ENCODE measurements at places on chromosomes 5 and 9.

GRCh38 chr5:40442346-40442745, 237.4 kb upstream of the PTGER4 start:
- no peak for DNase-seq

DNA sequence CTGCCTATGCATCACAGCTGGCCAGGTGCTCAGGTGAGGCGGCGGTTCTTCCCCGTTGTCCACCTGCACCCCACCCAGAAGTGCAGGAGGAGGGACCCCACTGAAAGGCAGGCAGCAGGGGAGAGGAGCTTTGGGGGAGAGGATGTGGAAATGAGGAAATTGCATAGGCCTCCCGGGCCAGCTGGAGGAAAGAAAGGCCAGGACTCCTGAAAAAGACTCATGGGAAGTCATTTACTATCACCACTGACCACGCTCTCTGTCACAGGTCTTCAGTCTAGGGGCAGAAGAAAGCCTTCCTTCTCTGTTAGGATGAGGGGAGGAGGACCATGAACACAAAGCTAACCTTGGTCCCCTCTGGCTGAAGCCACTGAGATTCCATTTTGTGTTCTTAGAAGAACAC, 28.1 kb downstream of the KCNMB1 start:
- no peak for DNase-seq

DNA sequence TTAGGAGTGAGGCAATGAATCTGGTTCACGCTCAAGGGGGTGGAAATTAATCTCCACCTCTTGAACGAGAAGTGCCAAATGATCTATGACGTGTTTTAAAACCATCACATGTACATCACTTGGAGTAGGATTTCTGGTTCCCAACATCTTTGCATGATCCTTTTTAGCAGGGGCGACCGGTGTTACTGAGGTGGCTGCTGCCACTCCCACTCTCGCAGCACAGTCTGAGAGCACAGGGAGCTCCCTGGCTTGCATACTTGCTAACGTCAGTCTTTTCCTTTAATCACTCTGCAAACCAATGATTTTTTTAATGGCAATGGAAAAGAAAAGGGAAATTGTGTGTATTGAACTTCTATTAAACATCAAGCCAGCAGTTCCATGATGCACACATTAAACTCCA, 624.4 kb downstream of the IRX1 start:
- DNase-seq = no peak

- no peak for DNase-seq
Observed at GRCh38 chr5:132484391-132484725, 6.2 kb downstream of the IRF1 start.

GRCh38 chr9:133521122-133522072, 3.4 kb downstream of the MYMK start:
- no peak for DNase-seq

GRCh38 chr9:109121232-109121796, 1.6 kb upstream of the TMEM245 start:
- no peak for DNase-seq

- no peak for DNase-seq
Observed at GRCh38 chr9:4508246-4508906, 18.1 kb downstream of the SLC1A1 start.

DNA sequence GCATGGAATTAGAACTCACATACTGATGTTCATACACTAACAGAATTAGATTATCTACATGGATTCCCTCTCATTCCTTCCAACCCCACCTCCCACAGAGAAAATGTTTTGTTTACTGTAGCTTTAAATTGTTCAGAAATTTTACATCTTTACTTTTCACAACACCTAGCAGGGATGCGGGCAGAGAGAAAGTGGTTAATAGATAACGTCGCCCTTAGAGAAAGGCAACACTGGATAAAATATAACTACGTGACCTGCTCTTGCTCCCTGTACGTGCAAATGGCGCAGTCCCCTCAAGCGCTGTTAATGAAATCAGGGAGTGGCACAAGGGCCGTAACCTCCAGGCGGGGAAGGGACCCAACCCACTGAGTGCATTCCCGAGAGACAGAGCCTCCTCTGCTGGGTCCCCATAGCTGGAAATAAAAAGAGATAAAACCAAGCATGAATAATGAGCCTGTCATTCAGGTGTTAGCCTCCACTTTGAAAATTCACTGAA, 125.3 kb upstream of the DAPK1 start:
- DNase-seq = no peak

- no peak for DNase-seq
Observed at GRCh38 chr5:97923997-97924396, 741.0 kb upstream of the RIOK2 start.

DNA sequence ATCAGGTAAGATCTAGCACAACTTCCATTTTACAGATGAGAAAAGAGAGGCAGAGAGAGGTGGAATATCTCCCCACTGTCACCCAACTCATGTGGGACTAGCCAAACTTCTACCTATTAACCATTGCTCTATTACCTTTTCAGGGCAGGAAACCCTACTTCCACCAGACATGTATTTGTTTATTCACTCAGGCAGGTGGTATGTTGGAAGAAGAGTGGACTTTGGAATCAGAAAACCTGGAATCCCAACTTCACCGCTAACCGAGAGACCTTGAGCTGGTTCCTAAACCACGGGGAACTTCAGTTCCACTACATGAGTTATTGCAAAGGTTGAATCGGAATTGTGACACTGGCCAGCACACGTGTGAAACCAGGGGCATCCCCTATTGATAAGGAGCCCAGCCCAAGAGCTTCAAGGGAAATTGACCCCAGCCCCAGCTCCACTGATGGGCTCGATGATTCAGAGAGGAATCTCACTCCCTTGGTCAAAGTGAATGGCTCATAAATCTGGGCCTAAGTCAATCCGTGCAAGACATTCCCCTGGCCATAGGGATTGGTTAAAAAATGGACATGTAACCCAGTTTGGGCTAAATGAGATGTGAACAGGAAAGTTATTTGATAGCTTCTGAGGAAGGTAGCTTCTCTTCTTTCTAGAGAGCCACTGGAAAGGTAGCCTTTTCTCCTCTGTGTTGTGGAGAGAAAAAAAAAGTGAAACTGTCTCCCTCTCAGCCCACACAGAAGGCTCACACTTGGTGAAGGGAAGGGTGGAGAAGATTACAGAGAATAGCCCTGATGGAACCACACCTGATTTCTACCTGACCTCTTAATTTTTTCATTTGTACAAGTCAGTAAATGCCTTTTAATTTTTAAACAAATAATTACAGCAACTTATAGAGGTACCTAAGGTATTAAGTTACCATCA, 5.5 kb upstream of the GLIS3 start:
- DNase-seq = no peak

- no peak for DNase-seq
Observed at GRCh38 chr9:79709743-79710674, 138.2 kb downstream of the TLE4 start.

- peak; percentile 35 for DNase-seq
Observed at GRCh38 chr9:83706676-83707517, 861 bp downstream of the UBQLN1 start.

DNA sequence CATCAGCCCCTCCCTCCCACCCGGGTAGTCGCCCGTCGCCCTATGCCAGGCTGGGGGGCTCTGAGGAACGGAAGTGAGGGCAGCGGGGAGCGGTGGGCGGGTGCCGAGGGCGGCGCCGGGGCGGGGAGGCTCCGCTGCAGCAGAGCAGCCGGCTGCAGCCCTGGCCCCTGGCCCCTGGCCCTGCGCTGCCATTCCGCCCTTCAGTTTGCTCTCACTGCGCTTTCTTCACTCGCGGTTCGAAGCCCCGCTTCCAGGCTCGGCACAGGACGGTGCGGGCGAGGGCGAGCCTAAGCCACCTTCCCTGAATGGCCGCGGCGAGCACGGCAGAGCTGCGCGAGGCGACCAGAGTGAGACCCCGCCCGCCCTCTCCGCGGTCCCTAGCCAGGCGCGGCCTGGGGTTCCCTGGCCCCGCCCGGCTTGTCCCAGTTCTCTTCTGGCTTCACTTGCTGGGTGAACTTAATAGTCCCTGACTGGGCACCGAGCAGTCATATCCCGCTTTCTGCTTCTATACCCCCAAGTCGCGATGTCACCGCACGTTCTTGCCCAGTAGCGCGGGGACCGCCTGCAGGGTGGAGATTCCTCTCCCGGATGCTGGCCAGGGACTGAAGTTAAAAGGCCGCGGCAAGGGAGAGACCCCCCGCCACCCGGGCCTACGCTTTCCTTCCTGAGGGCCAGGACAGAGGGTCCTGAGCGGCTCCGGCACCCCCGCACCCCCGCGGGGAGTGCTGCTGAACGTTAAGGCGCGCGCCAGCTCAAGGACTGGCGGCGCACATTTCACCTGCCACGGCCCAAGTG, 623 bp upstream of the TRIM36 start:
- no peak for DNase-seq

GRCh38 chr5:154542581-154542980, 64.6 kb upstream of the HAND1 start:
- no peak for DNase-seq

DNA sequence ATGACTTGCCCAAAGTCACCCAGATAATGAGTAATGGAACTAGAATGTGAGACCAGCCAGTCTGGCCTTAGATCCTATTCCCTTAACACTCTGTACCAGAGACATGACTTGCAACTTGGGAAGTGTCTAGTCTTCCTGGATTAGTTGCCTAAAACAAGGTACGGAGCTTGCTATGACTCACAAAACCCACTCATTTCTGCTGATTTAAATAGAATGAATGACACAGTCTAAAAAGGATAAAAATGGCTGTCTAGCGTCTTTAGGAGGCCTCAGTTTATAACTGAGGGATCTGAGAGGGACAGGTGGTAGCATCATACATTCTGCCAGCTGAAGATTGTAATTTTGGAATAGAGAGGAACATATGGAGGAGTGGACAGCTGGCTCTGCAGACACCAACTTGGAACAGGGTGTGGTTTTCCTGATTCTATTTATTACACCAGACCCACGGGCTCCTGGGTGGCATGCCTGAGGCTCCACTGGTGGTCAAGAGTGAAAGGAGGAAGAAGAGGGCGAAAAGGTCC, 62.7 kb downstream of the ABLIM3 start:
- no peak for DNase-seq

- DNase-seq = no peak
Observed at GRCh38 chr5:115941051-115941675, 21.1 kb upstream of the LVRN start.

DNA sequence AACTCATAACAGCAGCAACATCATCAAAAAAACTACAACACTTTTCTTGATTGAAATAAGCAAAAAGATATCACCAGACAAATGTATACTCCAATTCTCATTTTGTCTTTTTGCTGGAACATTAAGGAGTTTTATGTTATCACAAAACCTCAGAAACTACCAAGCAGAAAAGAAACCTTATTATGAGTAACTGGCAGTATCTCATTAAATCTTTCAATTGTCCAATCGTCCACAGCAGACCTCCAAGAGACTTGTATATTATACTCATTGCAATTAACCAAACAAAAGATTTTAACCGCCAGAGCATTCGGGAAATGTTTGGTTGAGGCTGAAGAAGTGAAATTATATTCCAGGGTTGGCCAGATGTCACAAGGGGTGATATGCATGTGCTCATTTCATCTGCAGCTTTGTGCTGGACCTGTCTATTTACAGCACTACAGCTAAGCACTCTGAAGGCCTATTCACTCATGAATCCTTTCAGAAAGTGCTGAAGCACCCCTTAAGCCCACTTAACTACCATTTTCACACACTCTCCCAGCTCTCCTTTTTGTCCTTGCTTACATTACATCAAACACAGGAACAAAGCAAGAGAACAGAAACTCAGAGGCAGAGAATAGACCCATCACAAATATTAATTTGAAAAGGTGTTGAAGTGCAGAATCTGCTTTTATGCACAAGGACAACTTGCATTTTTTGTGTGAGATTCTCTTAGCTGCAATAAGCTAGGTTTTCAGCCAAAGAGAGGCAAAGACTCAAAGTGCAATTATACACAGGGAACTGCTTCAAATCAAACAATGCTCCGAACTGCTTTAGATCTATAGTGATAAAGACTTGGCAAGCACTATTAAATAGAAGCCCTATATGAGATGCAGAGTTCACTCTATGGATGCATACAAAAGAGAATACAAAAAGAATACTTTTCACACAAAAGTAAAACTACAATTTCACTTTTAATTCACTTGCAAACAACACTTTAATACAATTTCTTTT, 150.4 kb upstream of the POU5F2 start:
- DNase-seq = no peak

DNA sequence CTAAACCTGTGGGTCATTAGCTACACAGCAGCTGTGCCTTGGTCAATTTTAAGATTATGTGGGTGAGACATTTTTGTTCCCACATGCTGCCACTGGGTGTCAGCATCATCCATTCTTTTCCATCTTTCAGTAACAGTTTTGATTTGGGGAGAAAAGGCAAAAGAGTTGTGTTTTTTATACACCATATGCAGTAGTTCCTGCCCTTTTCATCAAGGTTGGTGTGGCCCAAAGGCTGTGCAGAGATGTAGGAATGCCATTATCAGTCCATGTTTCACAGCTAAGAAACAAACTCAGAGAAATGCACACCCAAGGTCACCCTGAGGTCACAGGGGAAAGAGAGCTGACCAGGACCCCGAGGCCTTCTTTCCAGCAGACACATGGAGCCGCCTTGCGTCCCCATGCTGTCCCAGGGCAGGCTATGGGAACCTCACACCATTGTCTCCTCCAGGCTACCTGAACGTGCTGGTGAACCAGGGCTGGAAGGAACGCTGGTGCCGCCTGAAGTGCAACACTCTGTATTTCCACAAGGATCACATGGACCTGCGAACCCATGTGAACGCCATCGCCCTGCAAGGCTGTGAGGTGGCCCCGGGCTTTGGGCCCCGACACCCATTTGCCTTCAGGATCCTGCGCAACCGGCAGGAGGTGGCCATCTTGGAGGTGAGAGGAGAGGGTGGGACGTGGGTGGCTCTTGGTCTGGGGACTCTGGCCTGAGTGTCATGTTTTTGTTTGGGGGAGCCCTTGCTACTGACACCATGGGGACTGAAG, 27.8 kb upstream of the GRPEL2 start:
- no peak for DNase-seq

DNA sequence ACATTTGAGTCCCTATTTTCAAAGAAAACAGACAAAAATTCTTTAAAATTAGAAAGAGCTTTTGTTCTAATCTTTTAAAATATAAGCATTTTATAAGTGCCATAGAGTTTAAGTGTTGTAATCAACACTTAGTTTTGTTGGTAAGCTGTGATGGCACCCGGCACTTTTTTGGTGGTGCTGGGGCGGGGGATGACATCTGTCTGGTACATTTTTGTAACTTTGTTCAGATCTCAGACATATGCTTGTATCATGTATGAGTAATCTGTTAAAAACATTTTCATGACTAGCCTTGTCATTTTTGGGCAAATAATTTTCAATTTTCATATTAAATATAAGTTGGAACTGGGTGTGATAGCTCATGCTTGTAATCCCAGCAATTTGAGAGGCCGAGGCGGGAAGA, 51.7 kb downstream of the UBAP1 start:
- DNase-seq = no peak

DNA sequence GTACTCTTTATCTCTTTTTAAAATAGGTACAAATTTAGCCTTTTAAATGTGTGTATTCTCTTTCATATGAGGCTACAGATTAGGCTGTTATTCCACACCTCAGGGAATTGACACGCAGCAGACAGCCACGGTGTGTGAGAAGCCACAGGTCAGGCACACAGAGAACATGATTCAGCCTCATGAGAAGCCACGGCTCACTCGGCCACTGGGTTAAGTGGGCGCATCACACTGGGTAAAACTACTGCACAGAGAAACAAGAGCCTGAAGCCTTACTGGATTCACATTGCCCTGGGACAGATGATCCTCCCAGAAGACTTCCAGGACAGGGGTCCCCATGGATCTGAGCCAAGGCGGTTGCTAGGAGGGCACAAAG, 28.2 kb downstream of the LPCAT1 start:
- no peak for DNase-seq

All from stimulated activated CD4-positive, alpha-beta T cell treated with anti-CD3 and anti-CD28 coated beads, Interleukin-1b, Interleukin-23, amount 100 ng/mL, for 24 hours (primary cell).